ENCODE measurements at places on chromosomes 5 and 9.

DNA sequence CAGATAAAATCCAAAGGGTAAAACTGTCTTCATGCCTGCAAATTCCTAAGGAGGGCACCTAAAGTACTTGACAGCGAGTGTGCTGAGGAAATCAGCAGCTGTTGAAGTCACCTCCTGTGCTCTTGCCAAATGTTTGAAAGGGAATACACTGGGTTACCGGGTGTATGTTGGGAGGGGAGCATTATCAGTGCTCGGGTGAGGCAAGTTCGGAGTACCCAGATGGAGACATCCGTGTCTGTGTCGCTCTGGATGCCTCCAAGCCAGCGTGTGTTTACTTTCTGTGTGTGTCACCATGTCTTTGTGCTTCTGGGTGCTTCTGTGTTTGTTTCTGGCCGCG, 727 bp upstream of the ADRB2 start:
- no peaks in the 10 kb centered on the region for H3K27me3 ChIP-seq
- H3K4me3 ChIP-seq, result peak overlapping the region; percentile 91
- peak overlapping the region; percentile 76 for H3K27ac ChIP-seq
- H3K4me1 ChIP-seq, result peaks cover 49% of the 10 kb centered on the region

- DNase-seq, result peak; percentile 23
- H3K27me3 ChIP-seq, result no peaks in the 10 kb centered on the region
- peaks cover 61% of the 10 kb centered on the region for H3K4me1 ChIP-seq
Measured at GRCh38 chr5:132102101-132102701, 28.6 kb downstream of the CSF2 start.

- H3K4me1 ChIP-seq, result no peaks in the 10 kb centered on the region
- DNase-seq, result no peak
- H3K27ac ChIP-seq, result no peak overlapping the region
- no peak overlapping the region for H3K4me3 ChIP-seq
Measured at GRCh38 chr5:16976625-16977008, 40.5 kb upstream of the MYO10 start.

GRCh38 chr5:138930371-138931097, 55.4 kb upstream of the LRRTM2 start:
- no peak overlapping the region for H3K27ac ChIP-seq
- peaks cover 49% of the 10 kb centered on the region for H3K36me3 ChIP-seq
- no peak overlapping the region for H3K4me3 ChIP-seq
- H3K27me3 ChIP-seq, result no peaks in the 10 kb centered on the region

GRCh38 chr5:36644727-36645126, 38.3 kb downstream of the SLC1A3 start:
- no peaks in the 10 kb centered on the region for H3K4me1 ChIP-seq
- H3K27me3 ChIP-seq, result no peaks in the 10 kb centered on the region
- H3K4me3 ChIP-seq, result no peak overlapping the region
- H3K27ac ChIP-seq, result no peak overlapping the region
- DNase-seq, result no peak

GRCh38 chr5:159010661-159011442, 88.9 kb downstream of the EBF1 start:
- H3K27ac ChIP-seq, result peak overlapping the region; percentile 89
- H3K4me3 ChIP-seq, result peak overlapping the region; percentile 62
- peak; percentile 69 for DNase-seq
- H3K36me3 ChIP-seq, result peaks cover 8% of the 10 kb centered on the region

DNA sequence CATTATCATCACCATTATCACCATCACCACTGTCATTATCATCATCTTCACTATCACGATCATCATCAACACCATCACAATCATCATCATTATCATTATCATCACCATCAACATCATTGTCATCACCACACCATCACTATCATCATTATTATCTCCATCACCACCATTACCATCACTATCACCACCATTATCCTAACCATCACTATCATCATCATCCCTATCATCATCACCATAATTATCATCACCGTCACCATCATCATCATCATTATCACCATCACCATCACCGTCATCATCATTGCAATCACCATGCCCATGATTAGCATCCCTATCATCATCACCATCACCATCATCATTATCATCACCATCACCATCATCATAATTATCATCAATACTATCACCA, 311.9 kb downstream of the IRX2 start:
- DNase-seq, result no peak
- no peaks in the 10 kb centered on the region for H3K36me3 ChIP-seq
- H3K27ac ChIP-seq, result no peak overlapping the region
- H3K27me3 ChIP-seq, result no peaks in the 10 kb centered on the region
- no peak overlapping the region for H3K4me3 ChIP-seq

- no peak overlapping the region for H3K4me3 ChIP-seq
- H3K27me3 ChIP-seq, result no peaks in the 10 kb centered on the region
- no peaks in the 10 kb centered on the region for H3K36me3 ChIP-seq
- H3K4me1 ChIP-seq, result no peaks in the 10 kb centered on the region
- no peak for DNase-seq
- H3K27ac ChIP-seq, result no peak overlapping the region
Measured at GRCh38 chr5:99543841-99544240, 615.0 kb upstream of the CHD1 start.

- no peak for DNase-seq
- no peak overlapping the region for H3K4me3 ChIP-seq
- H3K36me3 ChIP-seq, result no peaks in the 10 kb centered on the region
- no peak overlapping the region for H3K27ac ChIP-seq
Measured at GRCh38 chr5:136202469-136203205, 9.7 kb upstream of the SMIM32 start.

DNA sequence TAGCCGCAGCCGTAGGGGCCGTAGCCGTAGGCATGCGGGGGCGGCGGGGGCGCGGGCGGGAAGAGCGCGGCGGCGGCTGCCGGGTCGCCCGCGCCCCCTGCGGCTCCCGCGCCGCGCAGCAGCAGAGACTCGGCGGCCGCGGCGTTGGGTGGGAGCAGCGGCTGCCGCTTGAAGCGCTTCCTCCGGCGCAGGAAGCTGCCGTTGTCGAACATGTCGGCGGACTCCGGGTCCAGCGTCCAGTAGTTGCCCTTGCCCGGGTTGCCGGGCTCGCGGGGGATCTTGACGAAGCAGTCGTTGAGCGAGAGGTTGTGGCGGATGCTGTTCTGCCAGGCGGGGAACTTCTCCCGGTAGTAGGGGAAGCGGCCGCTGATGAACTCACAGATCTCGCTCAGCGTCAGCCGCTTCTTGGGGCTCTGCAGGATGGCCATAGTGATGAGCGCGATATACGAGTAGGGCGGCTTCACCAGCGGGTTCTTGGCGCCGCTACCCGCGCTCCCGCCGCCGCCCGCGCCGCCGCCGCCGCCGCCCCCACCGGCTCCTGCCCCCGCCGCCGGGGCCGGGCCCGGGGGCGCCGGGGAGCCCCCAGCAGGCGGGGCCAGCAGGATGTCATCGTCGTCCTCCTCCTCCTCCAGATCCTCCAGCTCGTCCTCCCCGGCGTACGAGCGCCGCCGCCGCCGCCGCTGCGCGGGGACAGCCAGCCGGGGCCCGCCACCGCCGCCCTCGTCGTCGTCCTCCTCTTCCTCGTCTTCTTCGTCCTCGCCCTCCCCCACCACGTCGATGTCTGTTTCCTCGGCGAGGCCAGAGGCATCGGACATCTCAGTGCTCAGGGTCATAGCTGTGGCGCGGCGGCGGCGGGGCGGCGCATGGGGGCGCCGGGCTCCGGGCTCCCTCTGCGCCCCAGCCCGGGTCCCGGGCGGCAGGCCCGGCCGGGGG, 781 bp downstream of the FOXD1 start:
- DNase-seq, result peak; percentile 77
- H3K4me1 ChIP-seq, result peaks cover 25% of the 10 kb centered on the region
- peaks cover 71% of the 10 kb centered on the region for H3K27me3 ChIP-seq
- no peak overlapping the region for H3K4me3 ChIP-seq
- H3K27ac ChIP-seq, result no peak overlapping the region

- peak overlapping the region; percentile 25 for H3K27ac ChIP-seq
- peaks cover 10% of the 10 kb centered on the region for H3K36me3 ChIP-seq
- no peaks in the 10 kb centered on the region for H3K27me3 ChIP-seq
- peaks cover 17% of the 10 kb centered on the region for H3K4me1 ChIP-seq
Measured at GRCh38 chr9:121133104-121133816, 58.5 kb downstream of the CNTRL start.

DNA sequence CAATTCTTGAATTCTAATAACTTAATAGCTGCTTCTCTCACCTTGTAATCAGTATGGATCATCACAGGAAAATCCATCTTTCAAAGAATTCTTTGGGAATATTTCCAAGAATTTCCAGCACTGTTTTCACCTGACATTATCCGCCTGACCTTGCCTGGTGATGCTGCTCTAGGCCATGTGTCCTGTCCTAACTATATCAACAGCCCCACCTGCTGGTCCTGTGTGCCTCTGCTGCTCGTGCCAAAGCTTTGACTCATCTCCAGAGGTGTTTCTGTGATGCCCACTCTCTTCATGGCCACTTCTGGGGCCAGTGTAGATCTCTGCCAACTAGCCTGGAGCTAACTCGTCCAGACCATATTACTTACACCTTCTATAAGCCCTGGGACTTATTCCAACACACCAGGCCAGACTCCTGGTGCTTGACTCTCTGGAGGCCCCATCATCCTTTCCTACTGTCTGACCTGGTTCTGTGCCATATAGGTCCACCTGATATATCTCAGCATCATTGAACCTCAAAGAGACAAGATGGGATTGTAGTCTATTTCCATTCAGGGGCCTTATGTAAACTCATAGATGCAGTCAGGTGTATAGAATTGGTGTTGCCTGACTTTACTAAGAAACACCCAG, 67.5 kb upstream of the CKMT2 start:
- no peaks in the 10 kb centered on the region for H3K4me1 ChIP-seq
- no peaks in the 10 kb centered on the region for H3K36me3 ChIP-seq
- H3K27ac ChIP-seq, result no peak overlapping the region
- peak; percentile 39 for DNase-seq

- no peak for DNase-seq
- H3K27me3 ChIP-seq, result no peaks in the 10 kb centered on the region
- no peak overlapping the region for H3K27ac ChIP-seq
- no peaks in the 10 kb centered on the region for H3K36me3 ChIP-seq
Measured at GRCh38 chr5:4144411-4145007, 548.9 kb downstream of the IRX1 start.

DNA sequence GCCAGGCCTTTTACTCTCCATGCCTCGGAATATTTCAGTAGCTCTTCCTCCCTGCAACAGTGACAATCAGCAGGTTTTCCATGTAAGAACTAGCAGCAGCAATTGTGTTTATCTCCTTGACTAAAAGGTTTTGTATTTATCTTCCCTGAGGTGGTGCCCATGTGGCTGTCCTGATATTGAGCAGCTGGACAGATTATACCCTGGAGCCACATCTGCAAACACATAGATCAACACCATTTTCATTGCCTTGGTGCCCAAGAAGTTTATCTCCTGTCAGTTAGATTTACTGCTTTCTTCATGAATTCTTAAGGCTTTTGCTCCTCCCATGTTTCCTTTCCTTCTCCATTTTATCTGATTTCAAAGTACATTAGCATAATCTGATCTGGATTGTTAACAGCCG, 378.4 kb downstream of the SPATA31D1 start:
- no peaks in the 10 kb centered on the region for H3K27me3 ChIP-seq
- H3K27ac ChIP-seq, result no peak overlapping the region
- DNase-seq, result no peak
- H3K4me1 ChIP-seq, result no peaks in the 10 kb centered on the region

DNA sequence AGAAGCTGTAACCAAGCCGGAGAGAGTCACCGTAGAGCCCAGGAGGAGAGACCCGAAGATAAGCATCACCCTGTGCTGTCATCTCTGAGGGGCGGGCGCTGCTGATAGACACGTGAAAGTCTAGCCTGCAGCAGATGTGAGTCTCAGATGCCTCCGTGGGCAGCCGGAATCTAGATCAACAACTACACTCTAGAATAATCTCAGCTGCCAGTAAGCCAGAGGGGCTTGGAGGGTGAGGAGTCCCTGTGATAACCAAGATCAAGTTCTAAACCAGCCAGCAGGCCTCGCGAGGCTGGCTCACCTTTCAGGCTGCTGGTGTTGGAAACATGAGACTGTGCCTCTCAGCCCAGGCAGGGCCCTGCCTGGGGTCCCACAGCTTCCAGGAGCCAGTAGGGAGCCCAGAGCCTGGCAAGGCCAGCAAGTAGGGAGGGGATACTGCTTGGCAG, 54.1 kb downstream of the DAPK1 start:
- H3K4me3 ChIP-seq, result no peak overlapping the region
- H3K4me1 ChIP-seq, result no peaks in the 10 kb centered on the region
- H3K27me3 ChIP-seq, result no peaks in the 10 kb centered on the region
- DNase-seq, result no peak

GRCh38 chr9:38017149-38017884, 51.7 kb downstream of the SHB start:
- H3K4me1 ChIP-seq, result no peaks in the 10 kb centered on the region
- no peak overlapping the region for H3K4me3 ChIP-seq
- H3K27ac ChIP-seq, result no peak overlapping the region

GRCh38 chr9:96413302-96414221, 4.6 kb downstream of the ZNF367 start:
- peak overlapping the region; percentile 68 for H3K27ac ChIP-seq
- peak overlapping the region; percentile 51 for H3K4me3 ChIP-seq
- H3K27me3 ChIP-seq, result no peaks in the 10 kb centered on the region
- H3K4me1 ChIP-seq, result peaks cover 36% of the 10 kb centered on the region
- DNase-seq, result peak; percentile 70

DNA sequence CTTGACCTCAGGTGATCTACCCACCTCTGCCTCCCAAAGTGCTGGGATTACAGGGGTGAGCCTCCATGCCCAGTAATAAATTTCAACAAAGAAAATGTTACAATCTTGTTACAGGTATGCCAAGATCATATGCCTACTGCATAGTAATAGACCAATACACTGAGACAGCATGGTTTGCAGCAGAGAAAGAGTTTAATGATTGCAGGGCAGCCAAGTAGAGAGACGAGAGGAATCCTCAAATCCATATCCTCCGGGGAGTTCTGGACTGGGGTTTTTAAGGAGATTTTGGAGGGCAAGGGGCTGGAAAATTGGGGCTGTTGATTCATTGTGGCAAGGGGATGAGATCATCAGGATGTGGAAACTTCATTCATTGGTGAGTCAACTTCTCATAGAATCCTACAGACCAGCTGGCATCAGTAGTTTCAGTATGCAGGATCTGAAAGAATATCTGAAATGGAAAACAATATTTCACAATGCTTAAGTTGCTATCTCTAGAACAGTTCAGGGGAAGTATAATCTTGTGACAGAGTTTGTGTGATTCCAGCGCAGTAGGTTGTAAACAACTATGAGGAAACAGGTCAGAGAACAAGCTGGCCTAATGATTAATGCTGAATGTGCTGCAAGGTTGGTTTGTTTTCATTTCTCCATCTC, 14.8 kb upstream of the TUT7 start:
- DNase-seq, result no peak
- no peaks in the 10 kb centered on the region for H3K36me3 ChIP-seq
- no peak overlapping the region for H3K4me3 ChIP-seq
- no peak overlapping the region for H3K27ac ChIP-seq
- no peaks in the 10 kb centered on the region for H3K4me1 ChIP-seq

GRCh38 chr5:179866241-179867078, 7.8 kb upstream of the MRNIP start:
- DNase-seq, result peak; percentile 30
- H3K4me3 ChIP-seq, result no peak overlapping the region
- H3K4me1 ChIP-seq, result no peaks in the 10 kb centered on the region
- no peak overlapping the region for H3K27ac ChIP-seq
- H3K36me3 ChIP-seq, result peaks cover 47% of the 10 kb centered on the region

GRCh38 chr9:123081824-123082223, 48.4 kb downstream of the GPR21 start:
- DNase-seq, result peak; percentile 67
- H3K4me3 ChIP-seq, result no peak overlapping the region
- H3K36me3 ChIP-seq, result peaks cover 8% of the 10 kb centered on the region
- no peaks in the 10 kb centered on the region for H3K27me3 ChIP-seq

GRCh38 chr5:145574889-145575573, 260.1 kb downstream of the PRELID2 start:
- H3K27ac ChIP-seq, result no peak overlapping the region
- no peak overlapping the region for H3K4me3 ChIP-seq
- no peaks in the 10 kb centered on the region for H3K27me3 ChIP-seq
- no peaks in the 10 kb centered on the region for H3K4me1 ChIP-seq
- no peak for DNase-seq
